ENCODE measurements at places on chromosomes 1 and 21. TPM values are rescaled to one million over a fixed set of nuclear protein-coding genes. Genes with fewer than 3 reads are reported as not detected.
A peak's percentile ranks its signal among the peaks of the same experiment; 100 is the strongest.

GRCh38 chr1:107545056-107545577, 404.3 kb downstream of the NTNG1 start:
- H3K4me1 ChIP-seq: no peaks in the 10 kb centered on the region
- no peaks in the 10 kb centered on the region for H3K36me3 ChIP-seq
- H3K27me3 ChIP-seq: no peaks in the 10 kb centered on the region
- no peak for DNase-seq
- no peak overlapping the region for H3K4me3 ChIP-seq

- peaks cover 8% of the 10 kb centered on the region for H3K27me3 ChIP-seq
- no peaks in the 10 kb centered on the region for H3K36me3 ChIP-seq
- H3K27ac ChIP-seq: no peak overlapping the region
- DNase-seq: no peak
These were observed 114.3 kb downstream of the ZSCAN20 start for GRCh38 chr1:33586795-33587194.

PALMD gene
- not detected for total RNA-seq

FAM151A gene
- not detected for total RNA-seq

GRCh38 chr1:173191011-173191705, 16.0 kb downstream of the TNFSF4 start:
- no peaks in the 10 kb centered on the region for H3K27me3 ChIP-seq
- H3K36me3 ChIP-seq: no peaks in the 10 kb centered on the region
- DNase-seq: no peak
- peaks cover 12% of the 10 kb centered on the region for H3K4me1 ChIP-seq

DNA sequence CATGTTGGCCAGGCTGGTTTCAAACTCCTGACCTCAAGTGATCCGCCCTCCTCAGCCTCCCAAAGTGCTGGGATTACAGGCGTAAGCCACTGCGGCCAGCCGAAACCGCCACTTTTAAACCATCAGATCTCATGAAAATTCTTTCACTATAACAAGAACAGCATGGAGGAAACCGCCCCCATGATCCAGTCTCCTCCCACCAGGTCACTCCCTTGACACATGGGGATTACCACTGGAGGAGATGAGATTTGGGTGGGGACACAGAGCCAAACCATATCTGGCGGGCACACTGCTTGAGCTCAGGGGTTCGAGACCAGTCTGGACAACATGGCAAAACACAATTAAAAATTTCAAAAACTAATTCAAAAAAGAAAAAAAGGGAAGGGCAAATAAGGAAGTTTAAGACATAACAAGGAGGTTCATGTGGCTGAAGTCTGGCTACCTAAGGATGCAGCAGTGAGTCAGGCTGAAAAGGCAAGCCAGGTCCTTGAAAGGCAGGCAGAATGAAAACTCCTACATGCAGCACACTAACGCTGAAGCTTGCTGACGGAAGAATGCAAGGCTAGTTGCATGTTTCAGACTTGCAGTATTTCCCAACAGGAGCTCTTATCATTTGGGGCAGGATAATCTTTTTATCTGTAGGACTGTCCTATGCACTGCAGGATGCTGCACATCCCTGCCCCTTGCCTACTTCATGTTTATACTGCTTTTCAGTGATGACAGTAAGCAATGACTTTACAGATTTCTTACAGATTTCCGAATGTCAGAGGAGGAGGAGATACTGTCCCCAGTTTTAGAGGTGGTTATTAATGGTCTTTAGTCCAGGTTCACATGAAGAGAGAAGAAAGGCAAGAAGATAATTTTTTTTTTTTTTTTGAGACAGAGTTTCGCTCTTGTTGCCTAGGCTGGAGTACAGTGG, 49.3 kb downstream of the FBXO42 start:
- H3K27ac ChIP-seq: no peak overlapping the region
- no peaks in the 10 kb centered on the region for H3K4me1 ChIP-seq
- no peak for DNase-seq
- no peak overlapping the region for H3K4me3 ChIP-seq
- H3K27me3 ChIP-seq: no peaks in the 10 kb centered on the region
- H3K36me3 ChIP-seq: peaks cover 26% of the 10 kb centered on the region

GRCh38 chr1:22216966-22217365, 74.1 kb upstream of the WNT4 start:
- no peaks in the 10 kb centered on the region for H3K4me1 ChIP-seq
- no peak overlapping the region for H3K4me3 ChIP-seq
- no peaks in the 10 kb centered on the region for H3K36me3 ChIP-seq
- no peak overlapping the region for H3K27ac ChIP-seq
- DNase-seq: no peak

GRCh38 chr1:212621043-212621948, 12.7 kb downstream of the ATF3 start:
- H3K27ac ChIP-seq: peak overlapping the region; percentile 49
- H3K36me3 ChIP-seq: peaks cover 47% of the 10 kb centered on the region
- H3K4me1 ChIP-seq: peaks cover 22% of the 10 kb centered on the region
- DNase-seq: no peak
- no peak overlapping the region for H3K4me3 ChIP-seq

DNA sequence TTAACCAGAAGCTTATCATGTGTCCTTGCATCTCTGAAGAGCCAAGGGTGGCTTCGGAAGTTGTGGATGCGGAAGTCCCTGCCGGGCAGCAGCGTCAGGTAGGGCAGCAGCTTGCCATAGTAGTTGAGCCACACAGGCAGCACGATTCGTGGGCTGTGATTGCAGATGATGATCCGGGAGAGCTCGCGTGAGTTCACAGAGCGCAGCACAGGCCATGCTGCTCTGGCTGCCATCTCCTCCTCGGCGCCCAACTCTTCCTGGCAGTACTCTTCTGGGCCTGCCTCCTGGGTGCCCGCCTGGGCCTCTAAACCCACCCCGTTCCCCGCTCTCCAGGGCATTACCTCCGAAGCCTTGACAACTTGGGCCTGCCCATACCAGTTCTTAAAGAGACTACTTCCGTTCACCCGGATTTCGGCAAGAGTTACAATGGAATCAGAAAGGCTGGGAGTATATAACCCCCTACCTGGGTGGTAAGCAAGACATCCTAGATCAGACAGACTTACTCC, at the start of gene VHLL:
Gene VHLL, minus strand, starts transcription at position 456 of the 506 bp plus-strand sequence. Its CDS starts 118 bp downstream, at position 338.
- peaks cover 9% of the 10 kb centered on the region for H3K36me3 ChIP-seq
- H3K27me3 ChIP-seq: no peaks in the 10 kb centered on the region
- H3K4me1 ChIP-seq: peaks cover 13% of the 10 kb centered on the region

- H3K4me3 ChIP-seq: peak overlapping the region; percentile 69
- no peak for DNase-seq
- peaks cover 2% of the 10 kb centered on the region for H3K36me3 ChIP-seq
- H3K4me1 ChIP-seq: peaks cover 6% of the 10 kb centered on the region
- no peak overlapping the region for H3K27ac ChIP-seq
These were observed 570 bp upstream of the VASH2 start for GRCh38 chr1:212949771-212950170.

DNA sequence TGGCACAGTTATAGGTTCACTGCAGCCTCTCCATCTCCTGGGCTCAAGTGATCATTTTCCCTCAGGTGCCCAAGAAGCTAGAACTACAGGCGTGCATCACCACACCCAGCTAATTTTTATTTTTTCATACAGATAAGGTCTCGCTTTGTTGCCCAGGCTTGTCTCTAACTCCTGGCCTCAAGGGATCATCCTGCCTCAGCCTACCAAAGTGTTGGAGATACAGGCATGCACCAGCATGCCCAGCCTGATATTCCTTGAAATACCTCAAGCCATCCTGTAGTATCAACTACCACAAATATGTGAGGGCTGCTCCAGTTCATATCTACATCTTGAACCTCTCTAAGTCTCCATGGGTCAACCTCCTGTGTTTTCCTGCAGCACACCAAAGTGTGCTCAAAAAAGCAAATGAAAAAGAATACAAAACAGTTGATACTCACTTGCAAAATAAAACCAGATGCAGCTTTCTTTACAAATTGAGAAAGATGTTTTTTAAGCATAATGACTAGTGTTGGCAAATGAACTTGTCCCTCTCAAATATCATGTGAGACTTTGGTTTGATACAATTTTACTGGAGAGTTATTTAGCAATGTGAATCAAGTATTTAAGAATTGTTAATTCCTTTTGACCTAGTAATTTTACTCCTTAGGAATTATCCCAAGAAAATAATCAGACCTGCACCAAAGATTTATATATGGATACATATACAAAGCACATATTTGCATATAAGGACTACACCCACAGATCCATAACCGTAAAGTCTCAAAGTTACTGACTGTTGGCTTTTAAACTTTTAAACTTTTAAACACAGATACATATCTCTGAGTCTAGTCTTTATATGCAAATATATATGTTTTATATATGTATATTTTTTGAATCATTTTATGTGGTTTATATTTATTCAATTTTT, 197.7 kb downstream of the NRIP1 start:
- H3K27ac ChIP-seq: no peak overlapping the region
- peaks cover 2% of the 10 kb centered on the region for H3K27me3 ChIP-seq
- no peak for DNase-seq
- H3K4me1 ChIP-seq: peaks cover 6% of the 10 kb centered on the region

IQGAP3 gene
- 14.9 TPM for total RNA-seq

DNA sequence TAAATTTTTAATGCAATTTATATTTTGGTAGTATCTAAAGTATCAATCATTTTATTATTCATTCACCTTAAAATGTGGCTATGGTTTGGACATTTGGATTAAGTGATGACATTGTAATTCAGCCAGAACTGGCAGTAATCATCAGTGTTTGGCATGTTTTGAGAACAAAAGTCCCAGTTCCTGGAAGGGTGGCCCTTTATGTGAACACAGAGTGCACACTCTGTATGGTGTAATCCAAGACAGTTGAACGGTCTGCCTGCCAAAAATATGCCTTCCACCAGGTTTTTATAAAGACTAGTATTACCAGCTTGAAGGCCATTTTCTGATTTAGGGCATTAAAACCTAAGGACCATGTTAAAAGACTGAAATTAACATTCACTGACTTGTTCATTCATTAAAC, 448.7 kb downstream of the LTN1 start:
- H3K4me3 ChIP-seq: no peak overlapping the region
- H3K27me3 ChIP-seq: no peaks in the 10 kb centered on the region
- no peak overlapping the region for H3K27ac ChIP-seq
- H3K36me3 ChIP-seq: no peaks in the 10 kb centered on the region

DNA sequence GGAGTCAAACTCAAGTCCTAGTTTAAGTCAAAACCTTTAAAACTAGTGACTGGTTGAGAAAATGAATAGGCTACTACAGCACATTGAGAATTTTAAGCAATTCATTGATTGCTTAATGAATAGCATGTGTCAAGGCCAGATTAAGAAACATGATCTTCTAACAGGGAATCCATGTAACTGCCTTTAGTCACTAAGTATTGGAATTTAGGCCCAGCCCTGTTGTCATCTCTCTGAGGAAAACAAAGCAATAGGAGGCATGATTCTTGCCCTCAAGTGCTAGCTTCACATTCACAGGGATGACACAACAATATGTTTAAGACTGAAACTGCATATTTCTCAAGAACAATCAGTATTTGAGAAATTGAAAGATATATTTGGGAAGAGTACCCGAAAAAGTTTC, 70.0 kb upstream of the PTGS2 start:
- no peak overlapping the region for H3K27ac ChIP-seq
- H3K36me3 ChIP-seq: no peaks in the 10 kb centered on the region
- DNase-seq: no peak
- peaks cover 5% of the 10 kb centered on the region for H3K27me3 ChIP-seq
- no peak overlapping the region for H3K4me3 ChIP-seq
- no peaks in the 10 kb centered on the region for H3K4me1 ChIP-seq

DNA sequence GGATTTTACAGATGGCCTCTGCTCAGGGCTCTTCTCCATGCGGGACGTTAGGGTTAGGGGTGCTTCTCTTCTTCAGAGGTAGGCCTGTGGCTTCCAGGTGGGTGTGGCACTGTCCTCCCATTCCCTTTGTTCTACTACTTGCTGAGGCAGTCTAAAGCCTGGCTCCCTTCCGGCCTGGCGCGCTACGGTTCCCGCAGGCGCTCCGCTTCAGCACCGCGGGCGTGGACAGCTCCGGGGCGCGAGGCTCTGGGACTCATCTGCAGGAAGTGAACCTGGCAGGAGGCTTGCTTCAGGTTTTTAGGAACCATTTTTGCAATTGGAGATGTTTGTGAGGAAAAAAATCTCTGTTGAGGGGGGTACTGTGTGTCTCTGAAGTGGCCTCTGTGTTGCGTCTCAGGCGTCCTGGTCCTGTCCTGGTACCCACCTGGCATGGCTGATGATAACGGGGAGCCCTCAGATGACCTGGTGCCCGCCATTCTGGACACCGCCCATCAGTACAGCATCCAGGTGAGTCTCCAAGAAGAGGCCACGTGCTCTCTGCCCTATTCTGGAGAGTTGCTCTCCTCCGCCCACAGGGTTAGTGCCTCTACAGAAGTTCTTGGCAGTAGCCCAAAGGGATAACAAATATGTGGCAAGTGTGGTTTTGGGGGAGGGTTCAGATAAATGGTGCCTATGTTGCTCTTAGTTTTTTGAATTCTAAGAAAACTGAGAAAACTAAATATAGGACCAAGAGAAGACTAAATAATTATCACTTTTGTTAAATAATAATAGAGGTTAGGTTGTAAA, 1.9 kb downstream of the MANEAL start:
- peaks cover 14% of the 10 kb centered on the region for H3K4me1 ChIP-seq
- H3K27ac ChIP-seq: no peak overlapping the region

- no peaks in the 10 kb centered on the region for H3K36me3 ChIP-seq
- no peak for DNase-seq
- no peak overlapping the region for H3K27ac ChIP-seq
- no peak overlapping the region for H3K4me3 ChIP-seq
- no peaks in the 10 kb centered on the region for H3K4me1 ChIP-seq
These were observed 96.6 kb downstream of the DDX20 start for GRCh38 chr1:111852261-111852721.

ITGB2 gene
- total RNA-seq: 217 TPM

GRCh38 chr1:214002060-214002459, 14.3 kb downstream of the PROX1 start:
- H3K4me1 ChIP-seq: no peaks in the 10 kb centered on the region
- no peaks in the 10 kb centered on the region for H3K36me3 ChIP-seq
- no peak for DNase-seq
- peaks cover 3% of the 10 kb centered on the region for H3K27me3 ChIP-seq
- H3K4me3 ChIP-seq: no peak overlapping the region

GRCh38 chr1:94383966-94384408, 34.2 kb upstream of the ABCD3 start:
- H3K4me3 ChIP-seq: peak overlapping the region; percentile 61
- no peaks in the 10 kb centered on the region for H3K36me3 ChIP-seq
- H3K4me1 ChIP-seq: peaks cover 62% of the 10 kb centered on the region
- H3K27me3 ChIP-seq: no peaks in the 10 kb centered on the region

RPE65 gene
- total RNA-seq: not detected

GPR137B gene
- 5.0 TPM for total RNA-seq

DNA sequence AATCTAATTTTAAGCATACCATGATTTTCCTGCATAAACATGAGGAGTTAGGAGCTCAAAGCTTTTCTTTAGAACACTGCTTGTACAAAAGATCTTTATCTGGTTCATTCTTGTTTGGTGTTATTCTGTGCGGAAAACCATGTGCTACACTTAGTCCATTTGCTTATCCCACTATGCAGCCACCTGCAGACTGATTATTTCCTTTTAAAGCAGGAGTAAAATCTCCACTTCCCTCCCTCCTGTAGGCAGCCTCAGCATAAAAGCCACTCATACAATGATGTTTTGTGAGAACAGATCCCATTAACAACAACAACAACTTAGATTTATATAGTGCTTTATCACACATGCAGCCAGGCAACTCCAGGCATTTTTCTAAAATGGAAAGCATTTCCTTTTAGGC, 355.3 kb upstream of the NEGR1 start:
- no peak for DNase-seq
- no peaks in the 10 kb centered on the region for H3K27me3 ChIP-seq

All from activated CD4-positive, alpha-beta T cell treated with anti-CD3 and anti-CD28 coated beads for 36 hours (primary cell).